ENCODE measurements at places on chromosomes 1 and 21.
A peak's percentile ranks its signal among the peaks of the same experiment; 100 is the strongest.

DNA sequence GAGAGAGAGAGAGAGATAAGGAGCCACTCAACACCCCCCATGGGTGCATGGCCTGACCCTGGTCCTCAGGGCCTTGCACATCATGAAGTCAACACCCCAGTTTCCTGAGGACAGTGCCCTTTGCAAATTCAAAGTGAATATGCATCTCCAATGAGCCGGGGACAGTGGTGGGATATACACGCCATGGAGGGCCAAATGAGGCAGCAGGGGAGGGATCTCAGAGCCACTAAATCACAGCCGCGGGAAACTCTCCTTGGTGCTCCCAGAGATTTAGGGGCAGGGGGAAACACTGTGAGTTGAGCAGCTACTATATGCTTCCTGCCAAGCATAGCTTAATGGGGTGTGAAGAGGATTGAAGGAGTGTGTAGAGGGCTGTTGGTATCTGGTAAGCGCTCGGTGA, 35.5 kb downstream of the MATN1 start:
- no peak for DNase-seq

- no peak for DNase-seq
Observed at GRCh38 chr21:25528515-25528914, 78.8 kb downstream of the MRPL39 start.

DNA sequence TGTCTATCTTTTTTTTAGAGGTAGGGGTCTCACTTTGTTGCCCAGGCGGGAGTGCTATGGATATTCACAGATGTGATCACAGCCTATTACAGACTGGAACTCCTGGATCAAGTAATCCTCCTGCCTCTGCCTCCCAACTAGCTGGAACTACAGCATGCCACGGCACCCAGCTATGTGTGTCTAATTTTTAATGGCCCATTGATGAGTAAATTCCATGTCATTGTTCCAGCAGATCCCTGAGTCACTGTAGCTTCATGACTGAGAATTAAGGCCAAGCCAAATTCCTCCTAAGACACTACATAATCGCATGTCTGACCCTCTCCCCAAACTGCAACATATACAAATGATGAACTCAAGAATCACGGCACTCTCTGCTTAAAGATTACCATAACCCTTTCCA, 84.2 kb upstream of the RGS2 start:
- DNase-seq = no peak

DNA sequence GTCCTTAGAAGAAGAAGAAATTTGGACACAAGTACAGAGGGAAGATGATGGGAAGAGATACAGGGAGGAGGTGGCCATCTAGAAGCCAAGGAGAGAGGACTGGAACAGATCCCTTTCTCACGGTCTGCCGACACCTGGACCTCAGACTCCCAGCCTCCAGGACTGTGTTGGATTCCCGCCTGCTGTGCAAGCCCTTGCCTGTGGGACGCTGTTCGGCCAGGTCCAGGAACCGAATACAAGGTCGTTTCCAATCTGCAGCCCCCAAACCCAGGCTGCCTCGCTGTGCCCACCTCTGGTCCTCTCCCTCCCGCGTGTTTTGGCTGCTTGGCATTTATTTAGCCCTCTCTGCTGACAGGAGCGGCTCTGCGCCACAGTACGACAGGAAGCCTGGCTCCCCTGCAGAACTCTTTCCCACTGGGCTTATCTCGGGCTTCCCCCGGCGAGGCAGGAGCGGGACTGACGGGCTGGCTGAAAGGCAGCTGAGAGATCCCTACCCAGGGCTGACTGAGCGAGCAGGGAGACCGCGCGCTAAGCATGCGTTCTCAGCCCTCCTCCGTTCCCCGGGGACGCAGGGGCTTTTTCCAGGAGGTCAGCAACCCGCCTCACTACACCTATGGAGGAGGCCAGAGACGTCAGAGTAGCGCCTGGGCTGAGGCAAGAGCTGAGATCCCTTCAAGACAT, 238.4 kb downstream of the TNR start:
- DNase-seq = no peak

- no peak for DNase-seq
Observed at GRCh38 chr1:10854856-10855459, 58.5 kb upstream of the CASZ1 start.

DNA sequence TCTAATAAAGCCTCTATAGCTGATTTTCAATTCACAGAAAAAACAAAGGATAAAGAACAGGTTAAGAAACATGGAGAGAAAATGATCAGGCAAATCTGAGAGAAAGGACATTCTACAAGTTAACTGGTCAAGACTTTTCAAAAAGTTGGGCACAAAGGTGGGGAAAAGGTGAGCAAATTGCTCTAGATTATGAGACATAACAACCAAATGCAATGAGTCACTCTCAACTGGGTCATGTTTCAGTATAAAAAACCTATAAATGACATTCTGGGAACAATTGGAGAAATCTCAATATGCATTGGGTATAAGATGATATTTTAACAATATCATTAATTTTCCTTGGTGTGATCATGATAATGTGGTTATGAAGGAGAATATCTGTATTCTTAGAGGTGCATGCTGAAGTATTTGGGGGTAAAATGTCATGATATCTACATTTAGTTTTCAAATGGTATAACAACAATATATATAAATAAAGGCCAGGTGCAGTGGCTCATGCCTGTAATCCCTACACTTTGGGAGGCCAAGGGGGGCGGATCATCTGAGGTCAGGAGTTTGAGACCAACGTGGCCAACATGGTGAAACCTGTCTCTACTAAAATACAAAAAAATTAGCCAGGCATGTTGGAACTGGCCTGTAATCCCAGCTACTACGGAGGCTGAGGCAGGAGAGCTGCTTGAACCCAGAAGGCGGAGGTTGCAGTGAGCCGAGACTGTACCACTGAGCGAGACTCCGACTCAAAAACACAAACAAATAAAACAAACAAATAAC, 27.0 kb downstream of the ANKRD13C start:
- no peak for DNase-seq

GRCh38 chr1:106435269-106435668, 621.2 kb upstream of the PRMT6 start:
- no peak for DNase-seq

DNA sequence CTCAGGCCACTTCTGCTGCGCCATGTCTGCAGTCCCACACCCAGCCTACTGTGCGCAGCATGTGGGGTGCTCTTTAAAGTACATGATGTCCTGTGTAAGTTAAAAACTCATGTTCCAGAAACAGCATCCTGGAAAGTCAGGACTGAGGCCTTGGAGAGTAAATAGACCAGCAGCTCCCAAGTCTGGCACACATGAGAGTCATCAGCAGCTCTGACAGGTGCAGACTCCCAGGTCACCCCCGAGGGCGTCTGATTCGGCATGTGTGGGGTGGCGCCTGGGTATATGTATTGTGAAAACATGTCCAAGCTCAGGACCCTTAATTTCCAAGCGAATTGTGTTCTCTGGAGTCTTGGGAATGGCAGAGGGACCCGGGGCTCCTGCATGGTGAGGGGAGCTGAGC, 120.1 kb upstream of the RUNX3 start:
- DNase-seq = no peak

GRCh38 chr1:41361495-41362356, 492 bp downstream of the FOXO6 start:
- DNase-seq = peak; percentile 65

DNA sequence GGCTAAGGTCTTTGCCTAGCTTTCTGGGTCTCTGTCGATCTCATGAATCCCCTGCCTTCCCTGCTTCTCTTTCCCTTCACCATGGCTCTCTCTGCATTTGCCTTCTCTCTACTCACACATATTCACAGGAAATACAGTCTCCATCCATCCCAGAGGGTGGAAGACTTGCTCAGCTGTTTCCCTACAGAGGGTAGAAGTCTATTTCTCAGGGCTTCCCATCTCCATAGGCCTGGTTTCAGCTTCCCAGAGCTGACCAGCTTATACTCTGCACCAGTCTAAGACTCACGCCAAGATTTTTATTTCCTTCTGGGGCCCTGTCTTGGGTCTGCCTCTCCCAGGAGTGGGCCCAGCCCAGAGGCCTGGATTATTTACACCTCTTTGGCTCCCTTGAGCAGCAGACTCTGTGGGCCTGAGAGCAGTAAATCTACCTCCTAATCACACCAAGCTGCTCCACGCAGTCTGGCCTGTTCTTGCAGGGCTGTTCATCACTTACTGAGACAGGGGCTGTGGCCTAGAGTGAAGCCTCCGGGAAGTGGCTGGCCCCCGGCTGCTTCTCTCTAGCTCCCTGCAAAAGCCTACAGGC, 102.5 kb downstream of the PLXNA2 start:
- no peak for DNase-seq

- no peak for DNase-seq
Observed at GRCh38 chr1:197567442-197567841, 207.8 kb downstream of the DENND1B start.

DNA sequence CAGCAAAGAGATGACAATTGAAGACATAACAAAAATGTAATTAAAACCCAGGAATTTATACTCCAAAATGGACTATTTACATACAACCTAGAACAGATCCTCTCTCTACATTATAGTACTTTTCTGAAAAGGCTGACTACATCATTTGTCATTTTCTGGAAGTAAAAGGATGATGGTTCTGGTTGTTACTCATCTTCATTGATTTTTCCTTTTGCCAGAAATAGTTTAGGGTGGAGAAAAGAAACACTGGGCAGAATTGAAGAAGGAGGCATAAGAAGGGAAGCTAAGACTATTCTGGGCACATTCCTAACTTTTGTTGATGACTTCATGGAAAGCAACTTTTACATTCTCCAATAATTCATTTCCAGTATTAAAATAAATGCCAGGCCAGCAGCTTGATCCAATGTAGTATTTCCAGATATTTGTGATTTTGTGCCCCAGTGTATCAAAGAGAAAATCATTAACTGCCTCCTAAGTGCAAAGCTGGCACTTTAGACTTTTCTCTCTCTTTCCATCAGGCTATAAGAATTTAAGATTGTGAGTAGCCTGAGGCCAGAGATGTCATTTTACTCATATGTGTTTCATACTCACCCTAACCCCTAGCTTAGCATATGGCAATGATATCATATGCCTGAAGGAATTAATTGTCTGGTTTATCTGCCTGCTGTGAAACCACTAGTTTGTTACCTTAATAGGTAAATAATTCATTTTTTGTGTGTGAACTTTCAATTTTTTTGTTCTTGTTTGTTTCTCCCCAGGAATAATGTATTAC, 369.5 kb upstream of the LYPLAL1 start:
- DNase-seq = no peak

GRCh38 chr1:198143797-198144196, 13.0 kb upstream of the NEK7 start:
- no peak for DNase-seq

GRCh38 chr21:18499761-18500376, 96.3 kb upstream of the TMPRSS15 start:
- DNase-seq = peak; percentile 58

GRCh38 chr1:194341587-194341986, 1155.2 kb upstream of the B3GALT2 start:
- no peak for DNase-seq

- no peak for DNase-seq
Observed at GRCh38 chr1:245247801-245248200, 93.0 kb downstream of the KIF26B start.

- no peak for DNase-seq
Observed at GRCh38 chr1:222331340-222331739, 216.6 kb downstream of the HHIPL2 start.

GRCh38 chr1:218266356-218266755, 18.7 kb upstream of the RRP15 start:
- DNase-seq = no peak

GRCh38 chr1:64231153-64231552, 27.7 kb downstream of the UBE2U start:
- no peak for DNase-seq

- no peak for DNase-seq
Observed at GRCh38 chr21:42193721-42194120, 25.2 kb upstream of the ABCG1 start.

DNA sequence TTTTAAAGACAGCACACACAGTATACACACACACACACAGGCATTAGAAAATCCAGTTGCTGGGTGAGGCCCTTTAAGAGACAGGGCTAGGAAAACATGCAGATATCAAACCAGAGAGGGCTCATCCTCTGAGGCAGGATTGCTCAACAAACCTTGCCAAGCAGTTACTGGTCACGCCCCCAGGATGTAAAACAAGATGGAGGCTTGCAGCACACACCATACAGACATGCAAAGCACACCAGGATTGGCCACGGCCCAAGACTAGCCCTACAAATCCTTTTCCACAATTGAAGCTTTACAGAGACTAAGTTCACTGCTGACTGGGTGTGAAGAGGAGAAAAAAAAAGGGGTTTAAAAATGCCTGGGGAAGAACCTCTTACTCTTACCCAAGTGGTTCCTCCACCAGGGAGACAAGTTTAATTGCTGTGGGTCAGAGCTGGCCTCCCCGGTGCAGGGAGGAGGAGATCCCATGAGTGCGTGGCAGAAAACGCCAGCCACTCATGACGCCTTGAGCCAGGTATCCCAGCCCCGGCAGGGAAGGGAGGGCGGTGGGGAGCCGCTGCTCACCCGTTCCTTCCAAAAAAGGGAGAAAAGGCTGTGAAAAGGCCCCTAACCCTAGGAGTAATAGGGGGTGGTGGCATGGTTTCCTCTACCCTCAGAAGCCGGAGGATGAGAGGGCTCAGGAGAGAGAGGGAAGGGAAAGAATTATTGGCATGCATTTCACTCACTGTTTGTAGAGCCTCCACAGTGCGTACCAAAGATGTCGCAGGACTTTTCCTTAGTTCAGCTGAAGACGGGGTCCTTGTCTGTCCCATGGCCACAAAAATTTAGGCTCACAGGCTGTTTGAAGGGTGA, 594.6 kb upstream of the ZP4 start:
- no peak for DNase-seq

DNA sequence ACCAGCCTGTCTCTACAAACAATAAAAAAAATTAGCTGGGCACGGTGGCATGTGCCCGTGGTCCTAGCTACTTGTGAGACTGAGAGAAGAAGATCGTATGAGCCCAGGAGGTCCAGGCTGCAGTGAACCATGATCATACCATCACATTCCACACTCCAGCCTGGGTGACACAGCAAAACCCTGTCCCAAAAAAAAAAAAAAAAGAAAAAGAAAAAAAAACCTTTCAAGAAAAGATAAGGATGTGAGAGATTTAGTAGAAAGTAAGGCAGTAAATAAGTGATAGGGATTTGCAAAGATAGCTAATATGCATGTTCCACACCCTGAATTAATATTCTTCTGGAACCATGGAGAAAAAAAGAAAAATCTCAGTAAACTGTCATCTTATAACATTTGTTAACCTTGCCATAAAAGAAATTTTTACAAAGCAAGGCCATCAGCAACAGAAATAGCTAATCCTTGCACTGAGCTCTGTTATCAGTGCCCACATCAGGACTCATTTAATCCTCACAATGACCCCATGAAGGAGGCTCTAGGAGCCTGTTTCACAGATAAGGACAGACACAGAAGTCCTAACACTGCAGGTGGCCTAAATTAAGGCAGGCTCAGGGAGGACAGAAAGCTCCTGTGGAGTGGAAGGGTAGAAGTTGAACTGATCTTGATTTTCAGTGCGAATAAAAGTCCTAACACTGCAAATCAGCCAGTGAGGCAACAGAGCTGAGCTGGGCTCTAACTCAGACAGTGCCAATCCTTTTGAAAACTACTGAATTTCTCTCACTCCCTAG, 7.6 kb downstream of the GNB1 start:
- no peak for DNase-seq
